Stimulated activated CD8-positive, alpha-beta memory T cell treated with anti-CD3 and anti-CD28 coated beads, Interleukin-15, amount 100 ng/mL, for 1 hour (primary cell): ENCODE measurements at places on chromosomes 2 and 18.

GRCh38 chr2:15782009-15782751 is 158.2 kb upstream of the MYCN start:
- no peak for DNase-seq

DNA sequence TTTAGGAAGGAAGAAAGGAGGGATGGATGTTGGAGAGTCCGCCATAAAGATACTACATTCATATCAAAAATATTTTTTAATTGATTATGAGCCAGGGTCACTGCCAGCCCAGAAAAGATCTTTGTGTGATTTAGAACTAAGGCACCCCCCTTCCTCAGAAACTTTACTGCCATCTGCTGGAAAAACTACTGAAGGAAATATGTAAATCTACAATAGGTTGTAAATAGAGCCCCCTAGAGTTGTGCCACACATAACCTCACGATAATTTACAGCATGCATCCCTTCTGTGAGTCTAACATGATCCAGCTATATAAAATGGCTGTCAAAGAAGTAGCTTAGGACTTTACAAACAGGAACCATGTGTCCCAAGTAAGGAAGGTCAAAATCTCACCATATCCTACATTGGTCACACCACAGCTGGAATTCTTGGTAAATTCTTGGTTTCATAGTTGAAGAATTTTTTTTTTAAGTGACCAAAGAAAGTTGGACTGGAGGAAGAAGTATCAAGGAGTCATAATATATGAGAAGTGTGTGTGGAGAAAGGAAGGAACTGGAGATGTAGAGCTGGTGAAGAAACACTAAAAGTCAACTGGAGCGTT is 152.5 kb downstream of the CYP26B1 start:
- no peak for DNase-seq

- no peak for DNase-seq
Observed at GRCh38 chr2:182824056-182824766, 42.2 kb downstream of the FRZB start.

DNA sequence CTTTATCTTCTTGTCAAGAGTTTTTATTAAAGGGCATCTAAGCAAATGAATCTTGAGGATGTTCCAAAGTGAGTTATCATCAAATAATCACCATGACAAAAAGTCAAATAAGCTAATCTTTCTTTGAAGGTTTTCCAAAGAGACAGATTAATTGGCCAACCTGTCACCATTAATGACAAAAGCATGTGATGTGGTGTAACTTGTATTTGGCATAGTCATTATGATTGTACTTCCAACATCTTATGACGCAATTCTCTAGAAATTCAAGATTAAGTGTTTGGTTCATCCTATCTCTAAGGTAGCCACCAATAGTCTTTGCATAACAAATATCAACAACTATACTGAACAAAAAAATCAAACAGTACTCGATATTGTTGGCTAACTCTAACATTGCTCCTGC is 28.6 kb downstream of the RBMS1 start:
- DNase-seq = no peak

- DNase-seq = no peak
Observed at GRCh38 chr18:45399146-45399545, 216.1 kb upstream of the SLC14A2 start.

- DNase-seq = no peak
Observed at GRCh38 chr2:230614913-230615332, 97.7 kb upstream of the CAB39 start.

- DNase-seq = no peak
Observed at GRCh38 chr2:167388901-167389300, 500.6 kb downstream of the XIRP2 start.

DNA sequence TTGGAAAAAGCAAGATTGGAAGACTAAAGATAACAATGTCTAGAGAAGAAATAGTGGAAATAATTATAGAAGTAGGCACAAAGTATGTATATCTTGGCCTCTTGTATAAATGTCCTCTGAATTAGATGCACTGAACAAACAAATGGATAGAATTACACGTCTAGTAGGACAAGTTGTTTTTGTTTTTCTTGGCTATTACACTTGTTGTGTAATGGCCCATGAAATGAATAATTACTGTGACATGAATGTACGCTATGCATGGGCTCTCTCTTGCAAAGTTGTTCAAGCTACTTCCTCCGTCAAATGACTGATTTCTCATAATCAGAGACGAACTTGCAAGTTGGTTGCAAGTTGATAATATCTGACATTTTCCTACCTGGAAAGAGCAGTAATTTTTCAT is 126.2 kb downstream of the PDE1A start:
- no peak for DNase-seq

- DNase-seq = no peak
Observed at GRCh38 chr2:11996618-11997017, 250.2 kb downstream of the LPIN1 start.

- no peak for DNase-seq
Observed at GRCh38 chr2:18047213-18047611, 168.7 kb downstream of the KCNS3 start.

DNA sequence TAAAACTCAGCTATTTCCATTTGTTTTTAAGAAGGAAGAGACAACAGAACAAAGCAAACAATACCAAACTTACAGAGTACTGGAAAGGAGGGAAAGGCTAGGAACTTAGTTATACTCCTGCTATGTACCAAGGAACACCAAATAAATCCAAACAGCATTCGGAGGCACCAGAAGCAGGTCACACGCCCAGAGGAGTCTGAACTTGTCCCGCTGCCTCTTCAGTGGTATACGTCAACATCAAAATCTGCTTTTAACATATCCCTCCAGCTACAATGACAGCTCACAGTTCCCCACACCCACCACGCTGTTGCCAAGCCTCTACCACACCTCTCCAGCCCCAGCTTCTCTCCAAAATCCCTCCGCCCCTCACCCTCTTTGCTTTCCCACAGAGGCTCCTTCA is 17.3 kb downstream of the C2orf76 start:
- no peak for DNase-seq

- no peak for DNase-seq
Observed at GRCh38 chr2:46134531-46135227, 162.5 kb upstream of the EPAS1 start.

- DNase-seq = no peak
Observed at GRCh38 chr2:185700883-185701282, 37.7 kb upstream of the FSIP2 start.

- no peak for DNase-seq
Observed at GRCh38 chr2:121295911-121296650, 11.1 kb upstream of the TFCP2L1 start.

GRCh38 chr2:44785433-44785832 is 156.1 kb upstream of the SIX3 start:
- no peak for DNase-seq

- DNase-seq = no peak
Observed at GRCh38 chr2:198405311-198405710, 600.9 kb downstream of the PLCL1 start.

GRCh38 chr2:70374616-70375015 is 72.7 kb upstream of the FAM136A start:
- no peak for DNase-seq

- no peak for DNase-seq
Observed at GRCh38 chr2:25104736-25105135, 62.9 kb downstream of the EFR3B start.

- DNase-seq = no peak
Observed at GRCh38 chr2:217899231-217900009, 103.4 kb downstream of the TNS1 start.

- DNase-seq = no peak
Observed at GRCh38 chr18:38047820-38048219, 482.2 kb upstream of the CELF4 start.

DNA sequence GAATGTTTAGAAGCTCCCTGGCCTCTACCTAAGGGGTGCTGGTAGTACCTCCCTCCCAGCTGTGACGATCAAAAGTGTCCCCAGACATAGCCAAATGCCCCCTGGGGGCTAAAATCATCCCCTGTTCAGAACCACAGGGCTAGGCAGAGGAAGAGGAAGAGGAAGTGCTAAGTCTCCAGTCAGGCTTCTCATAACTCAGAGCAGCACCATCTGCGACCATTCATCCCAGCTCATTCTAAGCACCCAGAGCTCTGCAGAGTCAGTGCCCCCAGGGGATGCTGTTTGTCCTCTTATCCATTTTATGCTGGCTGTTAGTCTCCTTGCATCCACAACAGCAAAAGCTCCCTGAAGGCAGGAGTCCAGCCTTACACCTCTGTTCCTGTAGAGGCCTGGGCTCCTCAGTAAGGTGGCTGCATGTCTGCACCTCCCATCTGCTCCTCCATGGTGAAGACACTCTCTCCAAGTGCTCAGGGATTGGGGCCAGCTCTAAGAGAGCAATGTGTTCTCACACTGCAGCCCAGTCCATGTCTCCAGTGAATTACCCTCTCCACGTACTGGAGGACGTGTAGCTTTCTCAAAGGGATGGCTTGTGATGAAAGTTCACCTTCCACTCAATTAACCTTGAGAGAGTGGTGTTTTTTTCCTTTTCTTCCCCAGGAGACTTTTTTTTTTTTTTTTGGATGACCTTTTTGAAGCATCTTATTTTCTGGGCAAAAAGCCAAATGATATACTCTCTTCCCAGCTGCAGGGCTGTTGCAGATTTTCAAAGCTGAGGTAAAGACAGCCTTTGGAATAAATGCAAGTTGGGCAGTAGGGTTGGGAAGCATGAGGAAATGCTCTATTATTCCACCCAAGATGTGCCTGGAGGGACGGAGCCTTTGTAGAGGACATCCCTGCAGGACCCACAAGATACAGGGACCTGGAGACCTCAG is 158.9 kb upstream of the SLC14A2 start:
- DNase-seq = no peak

GRCh38 chr2:65349863-65350262 is 82.5 kb downstream of the SPRED2 start:
- DNase-seq = no peak

- DNase-seq = no peak
Observed at GRCh38 chr18:364256-364826, 96.5 kb upstream of the THOC1 start.

DNA sequence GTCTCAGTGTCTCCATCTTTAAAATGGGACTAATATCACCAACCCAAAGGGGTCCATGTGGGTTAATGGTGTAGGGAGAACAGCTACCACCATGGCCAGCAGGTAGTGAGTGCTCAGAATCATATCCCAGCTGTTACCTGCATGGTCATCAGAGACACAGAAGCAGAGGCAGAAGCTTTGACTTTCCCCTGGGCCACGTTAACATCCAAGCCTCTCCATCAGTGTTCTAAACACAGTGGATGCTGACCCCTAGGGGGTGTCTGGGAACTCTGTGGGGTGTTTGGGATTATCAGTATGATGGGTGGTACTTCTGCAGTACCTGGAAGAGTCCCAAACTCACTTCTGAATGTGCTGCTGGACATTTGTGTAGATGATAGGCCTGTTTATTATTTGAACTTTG is 93.6 kb downstream of the GYPC start:
- no peak for DNase-seq

DNA sequence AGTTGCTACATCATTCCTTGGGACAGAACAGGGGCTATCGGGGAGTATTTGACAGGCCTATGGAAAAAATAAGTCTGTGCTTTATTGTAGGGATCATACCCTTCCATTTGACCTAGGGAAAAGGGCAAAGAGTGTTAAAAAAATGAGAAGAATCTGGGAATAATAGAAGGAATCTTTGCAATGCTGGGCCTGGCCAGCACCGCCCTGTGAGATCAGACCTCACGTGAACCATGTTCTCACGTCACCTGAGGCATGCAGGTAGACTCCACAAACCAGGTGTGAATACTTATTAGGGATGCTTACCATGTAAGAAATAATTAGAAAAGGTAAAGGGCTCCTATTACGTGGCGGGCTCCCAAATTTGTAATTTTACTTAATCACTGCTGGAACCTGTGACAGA is 177.5 kb upstream of the GATA6 start:
- no peak for DNase-seq

DNA sequence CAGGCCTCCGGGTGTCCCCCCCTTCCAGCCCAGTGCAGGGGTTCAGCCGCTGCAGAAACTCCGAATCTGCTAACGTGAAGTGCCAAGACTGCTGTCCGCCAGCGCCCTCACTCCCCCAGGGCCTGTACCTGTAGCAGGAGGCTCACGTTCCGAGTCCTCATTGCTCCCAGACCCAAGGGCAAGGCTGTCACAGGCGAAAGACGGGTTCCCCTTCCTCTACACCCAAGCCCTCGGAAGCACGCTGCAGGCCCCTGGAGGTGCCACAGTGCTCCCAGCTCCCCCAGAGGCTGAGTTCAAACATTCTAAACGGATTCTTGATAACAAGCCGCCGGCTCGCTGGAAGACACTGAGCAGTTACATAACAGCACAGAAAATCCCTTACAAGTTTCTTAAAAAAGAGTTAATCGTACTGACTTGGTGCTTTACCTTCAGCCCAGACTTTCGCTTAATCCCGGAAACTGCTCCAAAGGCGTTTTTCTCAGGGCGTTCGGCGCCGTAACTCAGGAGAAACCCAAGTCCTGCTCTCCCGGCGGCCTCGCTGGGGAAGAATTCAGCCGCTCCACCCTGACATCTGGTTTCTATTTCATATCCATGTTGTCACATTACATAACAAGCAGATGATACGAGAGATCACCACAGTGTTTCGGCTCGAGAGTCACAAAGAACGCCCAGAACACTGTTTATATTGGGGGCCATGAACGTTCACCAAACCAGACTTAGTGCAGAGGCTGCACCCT is 92.0 kb downstream of the HDAC4 start:
- DNase-seq = no peak

- DNase-seq = no peak
Observed at GRCh38 chr2:158127380-158127804, 25.7 kb downstream of the UPP2 start.

- DNase-seq = no peak
Observed at GRCh38 chr18:51857989-51858388, 482.0 kb upstream of the DCC start.

- DNase-seq = no peak
Observed at GRCh38 chr2:128086244-128086643, 4.8 kb upstream of the UGGT1 start.

DNA sequence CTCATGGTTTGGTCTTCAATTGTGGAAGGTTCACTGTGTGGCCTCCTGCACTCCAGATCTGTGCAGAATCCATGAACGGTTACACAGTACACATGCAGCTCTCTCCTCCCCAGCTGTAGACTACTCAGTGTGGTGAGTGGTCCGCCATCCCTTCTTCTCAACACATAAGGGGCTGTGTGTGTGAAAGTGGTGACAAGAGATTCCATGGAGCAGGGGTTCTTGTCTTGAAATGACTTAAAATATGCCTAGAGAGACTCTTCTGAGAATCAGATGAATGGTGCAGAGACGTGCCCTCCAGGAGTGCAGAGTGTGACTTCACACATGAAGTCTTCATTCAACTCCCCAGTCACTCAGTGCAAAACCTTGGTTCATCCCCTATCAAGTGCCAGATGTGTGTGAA is 151.0 kb upstream of the COPS8 start:
- DNase-seq = no peak

- no peak for DNase-seq
Observed at GRCh38 chr2:18662689-18663088, 73.3 kb upstream of the NT5C1B start.

DNA sequence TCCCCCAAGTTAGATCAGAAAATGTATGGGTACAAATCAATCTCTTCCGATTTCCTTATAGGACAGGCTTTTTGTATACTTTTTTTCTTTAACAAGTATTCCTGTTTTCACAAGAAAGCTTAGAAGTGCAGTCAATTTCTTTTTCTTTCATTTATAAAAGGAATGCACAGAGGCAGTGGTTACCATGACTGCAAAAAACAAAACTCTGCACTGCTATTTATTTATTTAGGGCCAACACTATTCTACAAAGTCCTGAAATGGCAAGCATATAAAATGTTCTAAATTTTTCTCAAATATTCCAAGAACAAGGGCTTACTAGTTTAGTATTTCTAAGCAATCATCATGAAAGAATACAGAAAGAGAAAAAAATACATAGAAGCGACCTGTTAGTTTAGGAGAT is 22.2 kb downstream of the ATAD2B start:
- DNase-seq = no peak
